ENCODE measurements at places on chromosomes 3 and 15.

DNA sequence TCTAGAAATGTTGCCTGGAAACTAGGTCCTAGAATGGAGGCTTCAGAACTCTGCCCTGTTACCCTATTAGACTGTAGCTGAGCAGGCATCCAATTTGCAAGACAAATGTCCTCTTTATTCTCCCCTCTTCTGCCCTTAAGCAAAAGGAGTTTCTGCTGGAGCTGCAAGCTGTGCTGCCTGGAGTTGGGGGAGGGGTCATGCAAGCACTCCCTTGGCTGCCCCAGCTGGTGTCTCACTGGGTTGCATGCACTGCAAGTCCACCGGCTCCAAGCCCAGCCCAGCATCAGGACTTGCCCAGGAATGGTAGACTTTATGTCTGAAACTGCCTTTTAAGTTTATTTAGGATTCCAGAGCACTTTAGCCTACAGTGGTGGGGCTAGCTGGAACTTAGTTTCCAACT is 15.7 kb upstream of the RBP2 start:
- DNase-seq: no peak

DNA sequence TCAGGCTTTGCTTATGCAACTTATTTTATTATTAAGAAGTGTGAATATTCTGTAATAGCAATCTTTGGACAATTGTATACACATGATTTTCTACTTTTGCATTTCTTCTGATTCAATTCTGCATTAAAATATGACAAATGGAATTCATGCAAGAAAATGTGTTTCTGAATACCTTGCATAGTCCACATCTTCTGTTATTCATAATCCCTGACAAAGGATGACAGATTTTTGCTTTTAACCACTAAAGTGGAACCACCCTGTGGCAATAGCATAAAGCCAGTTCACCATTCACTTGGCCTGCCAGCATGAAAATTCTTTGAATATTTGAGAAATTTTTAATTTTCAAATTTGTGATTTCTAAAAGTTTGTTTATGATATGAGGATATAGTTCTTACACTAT is 397.0 kb downstream of the ROBO2 start:
- no peak for DNase-seq

DNA sequence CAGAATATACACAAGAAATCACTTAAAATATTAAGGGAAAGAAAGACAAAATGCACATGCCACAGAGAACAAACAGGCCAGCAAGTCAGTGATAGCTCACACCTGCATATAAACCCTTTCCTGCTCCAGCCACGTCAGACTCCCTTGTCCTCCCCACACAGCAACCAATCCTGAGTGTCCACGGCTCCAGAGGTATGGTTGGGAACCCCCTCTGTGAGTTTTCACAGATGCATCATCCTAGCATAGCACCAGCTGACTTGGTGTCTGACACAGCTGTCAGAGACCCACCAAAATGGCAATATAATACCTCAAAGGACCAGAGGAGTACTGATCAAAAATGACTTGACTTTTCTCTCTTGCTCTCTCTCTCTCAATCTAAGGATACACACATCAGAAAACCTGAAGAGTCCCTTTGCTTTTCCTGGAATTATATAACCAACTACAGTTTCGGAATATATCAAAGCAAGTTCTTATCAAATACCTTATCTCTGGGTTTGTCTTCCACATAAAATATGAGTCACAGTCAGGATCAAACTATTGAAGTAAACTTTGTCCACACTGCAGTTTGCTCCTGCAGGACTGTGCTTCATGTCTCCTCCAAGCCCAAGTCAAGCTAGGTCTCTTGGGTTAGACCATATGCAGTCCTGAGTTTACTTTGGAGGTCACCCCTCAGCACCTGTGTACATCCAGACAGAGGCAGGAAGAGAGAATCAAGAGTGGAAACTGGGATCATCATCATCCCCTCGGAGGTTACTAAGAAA is 187.1 kb upstream of the THBS1 start:
- no peak for DNase-seq

DNA sequence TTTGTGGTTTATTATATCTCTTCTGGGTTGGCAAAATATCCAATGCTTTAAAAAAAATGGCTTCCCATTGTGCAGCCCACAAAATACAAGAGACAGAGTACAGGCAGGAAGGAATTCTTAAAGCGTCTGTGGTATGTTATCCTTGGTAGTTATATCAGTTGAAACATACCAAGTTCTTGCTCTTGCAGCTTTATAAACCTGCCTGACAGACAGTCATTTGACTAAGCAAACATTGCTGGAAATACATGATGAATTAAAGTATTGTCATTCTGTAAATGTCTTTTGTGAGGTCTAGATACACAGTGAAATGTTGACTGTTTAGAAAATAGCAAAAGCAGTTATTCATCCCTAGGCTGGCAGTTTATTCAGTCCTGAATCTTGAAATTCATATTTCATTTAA is 44.8 kb upstream of the MAP3K13 start:
- no peak for DNase-seq

- no peak for DNase-seq
Observed at GRCh38 chr3:31132132-31132769, 237.8 kb upstream of the GADL1 start.

DNA sequence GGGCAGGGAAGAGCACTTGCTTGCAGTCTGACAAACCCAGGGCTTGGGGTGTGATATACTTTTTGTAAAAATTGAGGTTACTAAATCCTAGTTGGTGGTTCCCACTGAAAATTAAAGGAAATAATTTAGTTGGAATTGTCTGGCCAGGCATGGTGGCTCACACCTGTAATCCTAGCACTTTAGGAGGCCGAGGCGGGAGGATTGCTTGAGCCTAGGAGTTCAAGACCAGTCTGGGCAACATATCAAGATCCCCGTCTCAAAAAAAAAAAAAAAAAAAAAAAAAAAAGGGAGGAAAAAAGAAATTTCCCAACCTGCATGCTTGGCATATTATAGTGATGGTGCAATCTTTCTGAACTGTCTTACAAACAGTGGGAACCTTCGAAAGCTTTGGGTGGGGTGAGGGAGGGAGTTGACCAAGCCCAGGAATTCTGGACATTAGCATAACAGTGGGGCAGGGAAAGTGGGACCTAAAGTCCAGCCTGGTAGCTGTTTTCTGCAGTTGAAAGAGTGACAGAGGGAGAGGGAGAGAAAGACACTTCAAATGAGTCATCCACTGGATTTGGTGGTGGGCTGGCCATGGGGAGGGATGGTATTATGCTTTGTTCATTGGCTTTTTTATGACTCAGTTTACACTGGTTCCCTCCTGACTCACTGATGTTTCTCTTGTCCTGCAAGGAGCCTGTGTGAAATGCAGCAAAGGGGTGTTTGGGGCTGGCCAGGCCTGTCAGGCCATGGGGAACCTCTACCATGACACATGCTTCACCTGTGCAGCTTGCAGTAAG is 41.1 kb downstream of the LIMD1 start:
- no peak for DNase-seq

GRCh38 chr3:155619118-155619915 is 125.6 kb downstream of the PLCH1 start:
- no peak for DNase-seq

DNA sequence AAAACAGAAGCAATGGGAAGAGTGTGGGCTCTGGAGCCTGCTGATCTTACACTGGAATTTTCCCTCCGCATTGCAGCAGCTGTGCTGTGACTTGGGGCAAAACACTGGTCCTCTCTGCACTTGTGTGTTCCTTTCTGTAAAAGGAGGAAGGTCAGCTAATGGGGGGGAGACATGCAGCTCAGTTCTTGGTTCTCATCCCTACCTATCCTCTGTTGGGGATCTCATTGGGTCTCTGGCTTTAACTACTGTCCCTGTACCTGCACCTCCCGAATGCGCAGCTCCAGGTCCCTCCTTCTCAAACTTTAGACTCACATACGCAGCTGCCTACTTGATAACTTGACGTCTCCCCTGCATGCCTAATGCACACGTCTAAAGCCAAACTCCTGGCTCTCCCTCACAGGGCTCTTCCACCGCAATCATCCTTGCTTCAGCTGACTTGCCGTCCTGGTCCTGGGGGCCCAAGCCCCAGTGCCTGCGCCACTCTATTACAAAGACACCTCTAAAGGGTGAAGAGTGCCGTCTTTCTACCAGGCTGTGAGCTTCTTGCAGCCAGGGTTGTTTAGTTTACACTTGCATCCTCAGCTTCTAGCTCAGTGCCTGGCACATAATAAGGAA is 5.9 kb upstream of the TMEM44 start:
- DNase-seq: no peak

- DNase-seq: no peak
Observed at GRCh38 chr3:89184151-89184995, 77.0 kb downstream of the EPHA3 start.

DNA sequence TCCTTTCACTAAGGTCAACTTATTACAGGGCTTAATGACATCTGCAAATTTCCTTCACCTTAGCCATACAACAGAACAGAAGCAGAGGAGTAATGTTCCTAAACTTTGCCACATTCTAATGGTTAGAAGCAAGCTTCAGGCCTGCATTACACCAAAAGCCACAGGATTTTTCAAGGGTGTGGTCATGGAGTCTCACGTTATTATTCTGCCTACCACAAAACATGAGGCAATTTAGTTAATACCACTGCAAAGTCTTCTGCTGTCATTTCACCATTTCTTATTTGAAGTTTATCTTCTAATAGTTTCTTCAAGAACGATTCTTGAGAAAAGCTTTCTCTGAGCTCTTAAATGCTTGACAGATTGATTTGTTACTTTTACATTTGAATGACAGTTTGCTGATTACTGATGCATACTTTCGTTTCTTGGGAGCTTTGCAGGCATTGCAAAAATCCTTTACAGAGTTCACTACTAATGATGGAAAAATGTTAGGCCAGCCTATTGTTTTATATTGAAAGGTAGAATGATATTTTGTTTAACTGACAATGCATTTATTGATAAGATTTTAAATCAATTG is 1257.1 kb downstream of the NSUN3 start:
- no peak for DNase-seq

GRCh38 chr3:101319531-101319930 is 844 bp downstream of the IMPG2 start:
- no peak for DNase-seq

GRCh38 chr3:132643366-132643765 is 16.2 kb downstream of the ACAD11 start:
- DNase-seq: no peak

- no peak for DNase-seq
Observed at GRCh38 chr3:128624526-128625138, 26.0 kb downstream of the RPN1 start.

DNA sequence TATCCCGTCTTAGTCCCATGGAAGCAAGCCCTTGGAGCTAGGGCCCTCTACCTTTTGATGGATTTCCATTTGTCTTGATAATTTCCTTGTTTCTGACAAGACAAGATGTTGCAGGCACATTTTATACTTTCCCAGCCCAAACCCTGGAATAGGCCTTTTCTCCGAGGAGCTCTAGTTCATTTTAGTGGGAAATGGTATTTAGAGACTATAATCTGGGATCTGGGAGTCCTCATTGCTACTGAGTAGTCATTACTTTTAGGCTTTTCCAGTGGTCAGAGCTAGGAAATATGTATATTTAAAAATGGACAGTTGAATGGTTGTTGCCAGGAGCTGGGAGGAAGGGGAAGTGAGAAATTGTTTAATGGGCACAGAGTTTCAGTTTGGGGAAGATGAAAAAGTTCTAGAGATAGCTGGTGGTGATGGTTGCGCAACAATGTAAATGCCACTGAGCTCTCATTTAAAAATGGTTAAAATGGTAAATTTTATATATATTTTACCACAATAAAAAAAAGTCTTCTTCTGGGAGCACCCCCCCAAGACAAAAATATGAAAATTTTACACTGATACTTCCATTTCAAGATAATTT is 31.6 kb downstream of the MLH1 start:
- DNase-seq: no peak

DNA sequence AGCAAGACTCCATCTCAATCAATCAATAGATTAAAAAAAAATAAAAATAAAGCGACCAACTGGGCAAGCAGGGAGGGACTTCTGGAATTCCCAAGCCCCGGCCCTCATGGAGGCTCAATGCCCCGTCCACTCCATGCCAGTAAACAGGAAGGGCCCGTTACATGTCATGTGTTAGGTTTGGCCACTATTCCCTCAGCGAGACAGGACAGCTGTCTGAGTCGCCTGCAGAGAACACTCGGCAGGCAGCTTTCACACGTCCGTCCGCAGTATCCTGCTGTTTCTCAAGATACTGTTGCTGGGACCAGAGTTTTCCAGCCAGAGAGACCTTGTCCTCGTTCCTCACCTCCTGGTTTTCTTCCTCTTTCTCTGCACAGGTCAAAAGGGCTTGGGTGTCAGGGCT is 18.0 kb downstream of the TMEM44 start:
- DNase-seq: no peak

DNA sequence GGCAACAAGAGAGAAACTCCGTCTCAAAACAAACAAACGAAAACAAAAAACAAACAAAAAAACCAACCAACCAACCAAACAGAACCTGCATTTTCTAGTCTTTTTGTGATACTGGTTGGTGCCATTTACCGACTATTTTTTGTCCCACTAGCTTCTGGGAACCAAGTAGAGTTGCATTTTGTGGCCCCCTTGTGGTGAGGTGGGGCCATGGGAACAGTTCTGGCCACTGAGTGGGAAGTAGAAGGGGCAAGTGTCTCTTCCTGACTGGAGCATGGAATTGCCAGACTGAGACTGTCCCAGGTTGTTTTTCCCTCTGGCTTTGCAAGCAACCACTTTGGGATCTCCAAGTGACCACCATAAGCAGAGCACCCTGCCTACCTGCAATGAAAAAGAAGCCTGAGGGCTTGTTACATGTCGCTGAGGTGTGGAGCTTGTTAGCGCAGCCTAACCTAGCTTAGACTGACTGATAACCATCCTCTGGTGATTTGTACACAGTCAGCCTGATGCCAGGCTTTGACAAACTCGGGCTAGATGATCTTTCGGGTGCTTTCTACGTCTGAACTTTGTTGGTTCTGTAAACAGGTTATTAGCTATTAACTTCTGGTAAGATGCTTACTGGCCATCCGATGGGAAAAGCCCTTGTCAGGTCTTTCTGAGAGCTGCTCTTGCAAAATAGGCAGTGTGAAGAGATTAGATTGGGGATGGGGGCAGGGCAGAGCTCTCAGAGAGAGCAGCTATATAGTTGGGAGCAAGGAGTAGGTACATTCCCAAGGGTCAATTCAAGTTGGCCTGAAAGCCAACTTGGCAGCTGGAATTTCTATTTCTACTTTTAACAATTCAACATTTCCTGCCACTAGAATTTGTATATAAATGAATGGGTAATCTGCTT is 172.2 kb downstream of the SSR3 start:
- DNase-seq: no peak

GRCh38 chr3:2731843-2732242 is 378.3 kb downstream of the IL5RA start:
- DNase-seq: no peak

GRCh38 chr3:87268646-87269211 is 7.7 kb downstream of the POU1F1 start:
- DNase-seq: no peak

GRCh38 chr15:62502451-62502850 is 337.4 kb upstream of the C2CD4B start:
- no peak for DNase-seq

- DNase-seq: no peak
Observed at GRCh38 chr15:81152799-81153198, 18.7 kb downstream of the CFAP161 start.

All from stimulated activated CD8-positive, alpha-beta memory T cell treated with anti-CD3 and anti-CD28 coated beads, Interleukin-4, amount 100 ng/mL, for 1 hour (primary cell).